ENCODE measurements at places on chromosomes 12 and 14.

DNA sequence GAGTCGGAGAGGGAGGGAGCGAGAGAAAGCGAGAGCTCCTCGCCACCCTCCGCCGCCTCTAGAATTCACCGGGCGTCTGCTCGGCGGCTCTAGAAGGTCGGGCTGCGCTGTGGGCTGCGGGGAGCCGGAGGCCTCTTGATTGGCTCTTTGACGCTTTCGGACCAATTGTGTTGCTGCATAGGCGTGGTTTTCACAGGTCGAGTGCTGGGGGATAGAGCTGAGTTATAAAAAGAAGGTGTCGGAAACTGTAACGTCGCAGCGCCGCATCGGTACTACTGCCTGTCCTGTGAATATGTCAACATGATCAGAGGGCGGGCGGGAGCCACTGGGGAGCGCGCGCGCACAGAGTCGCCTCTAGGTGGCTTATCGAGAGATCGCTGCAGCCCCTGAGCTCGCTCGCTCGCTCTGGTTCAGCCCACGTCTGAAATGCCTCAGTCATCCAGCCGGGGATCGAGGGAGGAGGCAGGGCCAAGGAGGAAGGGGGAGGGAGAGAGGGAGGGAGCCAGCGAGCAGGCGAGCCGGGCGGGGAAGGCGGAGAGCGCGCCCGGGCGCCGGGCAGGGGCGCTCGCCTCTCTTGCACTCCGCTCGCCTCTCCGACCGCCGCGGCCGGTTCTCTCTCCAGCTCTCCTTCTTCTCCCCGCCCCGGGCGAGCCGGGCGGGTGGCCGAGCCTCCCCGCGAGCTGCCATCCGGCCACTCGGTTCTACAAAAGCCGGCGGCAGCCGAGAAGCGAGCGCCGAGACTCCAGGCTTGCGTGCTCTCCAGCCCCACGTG lies at the start of gene TBX3:
TBX3 (minus strand) TSS at position 78 of the 772 bp plus-strand sequence. CDS start 975 bp downstream, outside the sequence.
- peak; percentile 45 for DNase-seq

DNA sequence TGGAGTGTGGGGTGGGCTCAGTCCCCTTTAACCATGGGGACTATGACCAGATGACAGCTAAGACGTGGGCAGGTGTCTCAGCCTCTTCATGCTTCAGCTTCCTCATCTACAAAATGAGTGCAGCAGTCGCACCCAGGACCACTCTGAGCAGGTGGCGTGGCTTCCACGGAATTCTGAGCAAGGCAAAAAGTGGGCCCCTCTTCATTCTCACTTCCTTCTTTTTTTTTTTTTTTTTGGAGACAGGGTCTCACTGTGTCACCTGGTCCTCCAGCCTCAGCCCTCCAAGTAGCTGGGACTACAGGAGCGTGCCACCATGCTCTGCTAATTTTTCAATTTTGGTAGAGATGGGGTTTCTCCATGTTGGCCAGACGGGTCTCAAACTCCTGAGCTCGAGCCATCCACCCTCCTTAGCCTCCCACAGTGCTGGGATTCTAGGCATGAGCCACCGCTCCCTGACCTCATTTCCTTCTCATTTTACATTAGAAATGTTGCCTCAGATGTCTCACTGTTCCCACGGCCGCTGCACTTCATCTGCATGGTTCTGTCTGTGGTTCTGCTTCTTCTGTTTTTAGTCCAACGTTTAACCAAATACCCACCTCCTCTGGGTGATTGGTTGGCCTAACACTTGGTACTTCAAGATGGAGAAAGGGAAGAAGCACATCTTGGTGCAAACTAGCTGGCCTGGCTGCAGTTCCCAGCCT lies 41.3 kb upstream of the BCL7A start:
- DNase-seq, result peak; percentile 85

DNA sequence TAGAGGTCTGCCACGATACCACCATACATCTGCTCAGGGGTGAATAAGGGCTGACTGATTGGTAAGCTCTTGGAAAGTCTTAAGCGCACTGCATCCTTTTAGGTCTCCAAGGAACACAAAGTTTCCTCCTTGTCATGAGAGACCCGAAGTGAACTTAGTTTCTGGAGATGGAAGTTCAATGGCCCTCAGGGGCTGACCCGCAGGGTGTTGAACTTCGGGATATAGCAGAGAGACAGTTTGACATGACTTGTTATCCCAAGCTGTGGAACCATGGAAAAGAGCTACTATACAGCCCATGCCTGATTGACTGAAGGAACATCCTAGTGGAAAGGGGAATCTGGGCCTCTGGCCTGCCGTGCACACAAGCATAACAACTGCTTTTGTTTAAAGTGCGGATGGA lies 26.9 kb upstream of the CPNE8 start:
- DNase-seq, result no peak

DNA sequence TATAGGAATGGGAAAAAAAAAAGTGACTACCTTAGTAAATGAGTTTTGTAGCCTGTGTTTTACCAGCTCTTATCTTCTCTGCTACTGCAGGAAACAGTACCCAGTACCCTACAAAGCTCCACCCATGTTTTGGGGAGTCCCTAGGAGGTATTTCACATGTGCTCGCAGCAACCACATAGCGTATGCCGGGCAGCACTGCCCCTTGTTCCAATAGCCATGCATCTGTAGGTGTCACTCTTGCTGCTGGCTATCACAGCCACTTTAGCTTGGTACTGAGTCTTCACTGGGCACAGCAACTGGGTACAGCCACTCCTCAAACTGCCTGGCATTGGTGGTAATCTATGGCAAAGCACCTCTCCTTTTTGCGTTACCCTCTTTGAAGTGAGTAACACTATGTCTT lies 2.0 kb upstream of the MDM1 start:
- DNase-seq, result peak; percentile 48

GRCh38 chr14:25351269-25351668 lies 301.3 kb upstream of the STXBP6 start:
- DNase-seq, result no peak

DNA sequence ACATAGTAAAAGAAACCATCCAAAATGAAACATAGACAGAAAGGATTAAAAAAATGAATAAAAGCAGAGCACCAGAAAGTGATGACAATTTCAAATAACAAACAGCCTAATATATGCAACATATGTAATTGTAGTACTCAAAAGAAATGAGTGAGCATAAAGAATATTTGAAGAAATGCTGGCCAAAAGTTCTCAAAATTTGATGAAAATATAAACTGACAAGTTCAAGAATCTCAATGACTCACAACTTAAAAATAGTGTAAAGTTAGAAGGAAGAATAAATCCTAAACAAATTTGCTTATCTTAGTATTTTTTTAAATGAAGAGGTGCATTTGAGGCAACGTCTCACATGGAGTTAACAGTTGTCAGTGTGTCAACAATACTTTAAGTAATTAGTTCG lies 498.9 kb downstream of the SLC6A15 start:
- DNase-seq, result no peak

GRCh38 chr14:64721391-64721791 lies 17.2 kb downstream of the PLEKHG3 start:
- no peak for DNase-seq

DNA sequence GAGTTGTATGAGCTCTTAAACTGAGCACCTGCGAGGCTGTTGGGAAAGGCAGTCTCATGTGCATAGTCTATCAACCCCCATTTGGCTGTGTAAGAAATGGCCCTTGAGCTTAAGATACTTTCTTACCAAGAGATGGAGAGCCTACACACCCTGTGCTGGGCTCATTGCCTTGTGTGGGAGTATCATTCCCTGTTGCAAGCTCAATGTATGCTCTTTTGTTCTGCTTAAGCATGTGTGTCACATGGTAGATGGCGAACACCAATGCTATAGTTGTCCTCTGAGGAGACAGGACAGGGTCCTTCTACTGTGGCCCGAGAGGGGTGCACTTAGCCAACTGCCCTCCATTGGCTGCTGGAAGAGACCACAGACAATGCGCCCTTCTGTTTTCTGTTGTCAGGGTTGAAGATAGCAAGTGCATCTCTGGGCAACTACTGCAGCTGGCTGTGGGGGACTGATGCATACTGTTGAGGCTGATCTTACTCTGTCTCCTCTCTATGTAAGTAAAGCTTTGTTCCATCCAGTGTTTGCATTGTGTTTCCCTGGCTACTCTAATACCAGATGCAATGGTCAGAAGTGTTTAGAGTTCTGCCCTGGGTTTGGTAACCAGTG lies 79.5 kb downstream of the PTPRB start:
- no peak for DNase-seq

DNA sequence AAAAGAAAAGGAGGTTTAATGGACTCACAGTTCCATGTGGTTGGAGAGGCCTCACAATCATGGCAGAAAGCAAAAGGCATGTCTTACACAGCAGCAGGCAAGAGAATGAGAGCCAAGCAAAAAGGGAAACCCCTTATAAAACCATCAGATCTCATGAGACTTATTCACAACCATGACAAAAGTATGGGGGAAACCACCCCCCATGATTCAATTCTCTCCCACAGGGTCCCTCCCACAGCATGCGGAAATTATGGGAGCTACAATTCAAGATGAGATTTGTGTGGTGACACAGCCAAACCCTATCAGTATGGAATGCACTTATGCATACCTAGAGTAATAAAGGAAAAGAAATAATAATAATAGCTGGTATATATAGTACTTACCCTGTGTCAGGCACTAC lies 4.5 kb upstream of the GLIPR1 start:
- DNase-seq, result no peak

GRCh38 chr12:31876568-31877424 lies 82.4 kb upstream of the RESF1 start:
- DNase-seq, result peak; percentile 78

DNA sequence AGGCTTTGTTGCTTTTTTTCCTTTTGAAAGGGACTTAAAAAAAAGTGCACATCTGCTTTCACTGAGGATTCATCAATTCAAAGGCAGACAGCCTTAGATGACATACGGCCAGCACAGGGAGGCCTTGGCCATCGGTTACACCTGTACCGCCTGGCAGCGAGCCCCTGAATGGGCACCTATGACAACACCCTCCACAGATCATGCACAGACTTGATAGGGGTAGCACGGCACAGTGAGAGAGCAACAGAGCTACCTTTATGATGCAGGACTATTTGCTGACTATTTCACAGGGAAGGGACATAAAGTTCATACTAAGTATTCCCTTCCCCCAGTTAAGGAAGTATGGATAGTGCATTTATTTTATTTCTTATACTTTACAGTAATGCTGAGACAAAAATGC lies 137.9 kb upstream of the ARID2 start:
- DNase-seq, result no peak
